ENCODE measurements at places on chromosomes 7 and 10.

DNA sequence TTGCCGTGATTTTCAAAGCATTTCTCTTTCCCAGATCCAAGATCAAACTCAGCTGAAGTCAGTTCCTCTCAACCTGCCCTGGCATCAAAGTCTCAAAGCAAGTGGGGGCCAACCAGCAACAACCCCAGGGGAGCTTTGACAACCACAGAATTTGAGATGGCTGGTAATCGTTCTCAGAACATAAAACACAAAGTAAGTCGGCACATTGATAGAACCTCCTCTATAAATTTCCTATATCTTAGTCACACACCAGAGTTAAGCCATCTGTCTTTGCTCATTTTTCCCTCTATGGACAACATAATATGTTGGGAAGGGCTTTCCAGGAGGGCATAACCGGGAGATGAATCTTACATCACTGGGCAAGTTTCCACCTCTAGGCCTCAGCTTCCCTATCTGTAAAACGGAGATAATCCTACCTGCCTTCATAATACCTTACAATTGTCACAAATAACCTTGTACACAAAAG is 1.2 kb upstream of the DNAJC9 start:
- no peak for DNase-seq

- DNase-seq = peak; percentile 20
Measured at GRCh38 chr10:4984971-4985594, 18.6 kb downstream of the AKR1C2 start.

- DNase-seq = no peak
Measured at GRCh38 chr10:95268438-95268837, 22.4 kb downstream of the PDLIM1 start.

DNA sequence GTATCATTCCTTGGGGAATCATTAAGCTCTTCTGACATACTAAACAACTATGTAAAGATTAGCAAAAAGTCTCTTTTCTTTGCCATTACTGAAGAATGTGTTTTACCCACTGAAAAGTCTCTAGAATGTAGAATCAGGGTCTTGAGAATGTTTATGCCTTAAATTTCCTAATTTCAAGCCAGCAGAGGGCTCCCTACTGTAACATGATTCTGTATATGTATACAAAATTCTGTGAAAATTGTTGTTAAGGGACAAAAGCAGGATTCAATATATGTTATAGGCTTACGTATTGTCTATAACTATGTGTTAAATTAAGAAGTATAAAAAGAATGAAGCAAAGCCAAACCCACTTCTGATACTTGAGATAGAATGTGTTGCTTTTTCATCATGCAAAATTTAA is 296.9 kb upstream of the DGKB start:
- DNase-seq = peak; percentile 38

GRCh38 chr7:21771906-21772610 is 173.6 kb downstream of the CDCA7L start:
- DNase-seq = peak; percentile 1

DNA sequence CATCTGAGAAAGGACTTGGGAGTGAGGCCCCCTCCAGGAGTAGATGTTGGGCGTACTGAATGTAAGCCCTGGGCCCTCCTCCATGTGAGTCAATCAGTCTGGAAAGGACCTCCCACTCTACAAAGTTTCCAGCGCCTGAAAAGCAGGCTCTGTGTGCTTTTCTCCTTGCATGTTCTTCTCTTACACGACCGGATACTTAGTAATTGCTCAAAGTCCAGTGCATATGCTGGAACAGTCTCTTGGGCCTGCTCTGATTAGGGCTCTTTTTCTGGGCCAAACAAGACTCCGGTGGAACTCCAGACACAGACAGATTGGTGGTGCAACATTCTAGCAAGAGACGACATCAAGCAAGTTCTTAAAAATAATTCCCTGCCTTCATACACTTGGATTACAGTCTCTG is 38.3 kb upstream of the RAPGEF5 start:
- DNase-seq = no peak

GRCh38 chr10:43395571-43396060 is 13.4 kb downstream of the HNRNPF start:
- peak; percentile 44 for DNase-seq

DNA sequence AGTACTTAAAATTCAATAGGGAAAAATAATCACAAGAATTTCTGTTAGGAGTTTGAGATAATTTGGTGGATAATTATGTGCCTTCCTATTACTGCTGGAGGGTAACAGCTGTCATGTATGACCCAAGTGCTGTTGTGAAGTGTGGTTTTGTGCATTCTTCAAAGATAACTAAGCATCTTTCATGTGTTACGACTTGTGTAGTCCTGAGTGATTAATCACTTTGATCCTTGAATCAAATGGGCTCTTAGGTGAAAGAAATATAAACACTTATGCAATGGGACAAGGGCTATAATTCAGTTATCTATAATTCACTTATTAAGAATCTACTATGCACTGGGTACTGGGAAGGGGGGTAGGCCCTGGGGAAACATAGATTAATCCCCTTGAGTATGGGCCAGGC is 89.0 kb downstream of the CH25H start:
- peak; percentile 80 for DNase-seq

GRCh38 chr7:130393841-130394411 is 13.6 kb downstream of the CPA1 start:
- DNase-seq = no peak

DNA sequence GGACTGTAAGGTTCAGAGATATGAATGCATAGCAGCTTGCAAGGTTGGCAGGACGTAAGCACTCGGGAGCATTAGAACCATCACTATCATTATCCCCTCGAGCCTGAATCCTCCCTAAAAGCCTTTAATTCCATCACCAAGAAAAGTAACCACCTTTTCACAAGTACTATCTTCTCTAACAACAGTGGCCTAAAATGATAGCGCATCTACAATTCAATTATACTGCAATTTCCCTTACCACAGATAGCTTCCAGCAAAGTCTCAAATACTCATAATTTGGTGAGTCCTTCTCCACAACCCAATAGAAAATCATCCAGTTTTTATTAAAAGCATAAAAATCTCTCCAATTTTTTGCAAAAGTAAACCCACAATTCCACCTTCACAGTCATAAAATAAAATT is 42.0 kb downstream of the COL1A2 start:
- DNase-seq = no peak

- no peak for DNase-seq
Measured at GRCh38 chr10:1465418-1465911, 271.9 kb downstream of the ADARB2 start.
